ENCODE measurements at places on chromosomes 7 and 10.

GRCh38 chr7:98165827-98166667 lies 45.2 kb upstream of the BHLHA15 start:
- peak; percentile 10 for DNase-seq

DNA sequence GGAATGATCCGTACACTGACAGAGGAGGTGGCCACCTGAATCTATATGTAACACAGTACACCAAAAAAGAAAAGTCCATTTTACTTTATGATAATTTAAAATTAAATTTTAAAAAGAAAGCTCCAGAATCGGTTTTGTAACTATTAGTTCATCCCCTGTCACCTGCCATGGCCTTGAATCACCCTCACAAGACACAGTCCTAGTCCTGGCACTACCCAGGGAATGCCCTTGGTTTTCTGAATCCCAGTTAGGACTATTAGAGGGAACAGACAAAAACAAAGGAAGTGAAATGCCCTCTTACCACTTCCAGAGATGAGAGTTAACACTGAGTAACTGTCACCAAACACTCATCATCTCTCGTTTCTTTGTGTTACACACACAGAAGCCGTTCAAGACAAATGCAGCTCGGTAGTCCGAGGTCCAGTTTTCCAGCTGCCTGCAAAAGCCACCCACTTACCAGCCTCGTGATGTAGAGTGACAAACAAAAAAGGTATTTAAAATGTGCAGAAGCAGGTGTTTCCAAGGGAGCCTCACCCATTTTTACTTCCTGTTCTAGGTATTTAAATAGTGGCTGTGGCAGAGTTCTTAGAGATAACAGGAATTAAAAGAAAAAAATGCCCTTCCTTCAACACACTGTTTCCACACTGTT lies 6.1 kb downstream of the PTPRN2 start:
- no peak for DNase-seq

GRCh38 chr7:67564959-67565358 lies 568.3 kb downstream of the TYW1 start:
- no peak for DNase-seq

DNA sequence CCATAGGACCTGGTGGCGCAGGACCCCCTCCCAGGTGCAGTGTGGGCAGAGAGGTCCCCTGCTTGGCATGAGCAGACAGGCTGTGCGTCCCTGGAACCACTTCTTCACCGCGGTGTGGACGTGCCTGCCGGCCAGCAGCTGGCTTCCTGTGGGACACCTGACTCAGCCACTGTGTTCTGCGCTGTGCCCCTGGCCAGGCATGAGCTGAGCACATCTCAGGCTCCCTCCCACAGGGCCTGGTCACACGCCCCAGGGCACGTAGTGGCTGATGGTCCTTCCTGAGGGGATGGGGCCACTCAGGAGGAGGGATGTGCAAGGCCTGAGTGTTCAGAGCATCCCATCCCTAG lies 3.5 kb upstream of the DEPP1 start:
- DNase-seq = no peak

DNA sequence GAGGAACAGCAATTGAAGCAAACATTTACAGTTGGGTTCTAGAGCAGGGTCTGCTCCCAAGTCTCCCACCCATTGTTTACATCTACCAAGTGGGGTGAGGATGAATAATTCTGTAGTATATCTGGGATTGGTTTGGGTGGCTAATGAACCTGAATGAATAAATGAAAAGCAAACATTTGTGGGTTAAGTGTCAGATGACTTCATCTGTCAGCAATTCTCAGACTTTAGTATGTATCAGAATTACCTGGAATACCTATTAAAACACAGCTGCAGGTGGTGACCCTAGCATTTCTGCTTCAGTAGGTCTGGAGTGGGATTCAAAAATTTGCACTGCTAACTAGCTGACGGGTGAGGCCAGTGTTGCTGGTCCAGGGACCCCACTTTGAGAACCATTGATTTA lies 18.0 kb upstream of the NPVF start:
- peak; percentile 45 for DNase-seq

DNA sequence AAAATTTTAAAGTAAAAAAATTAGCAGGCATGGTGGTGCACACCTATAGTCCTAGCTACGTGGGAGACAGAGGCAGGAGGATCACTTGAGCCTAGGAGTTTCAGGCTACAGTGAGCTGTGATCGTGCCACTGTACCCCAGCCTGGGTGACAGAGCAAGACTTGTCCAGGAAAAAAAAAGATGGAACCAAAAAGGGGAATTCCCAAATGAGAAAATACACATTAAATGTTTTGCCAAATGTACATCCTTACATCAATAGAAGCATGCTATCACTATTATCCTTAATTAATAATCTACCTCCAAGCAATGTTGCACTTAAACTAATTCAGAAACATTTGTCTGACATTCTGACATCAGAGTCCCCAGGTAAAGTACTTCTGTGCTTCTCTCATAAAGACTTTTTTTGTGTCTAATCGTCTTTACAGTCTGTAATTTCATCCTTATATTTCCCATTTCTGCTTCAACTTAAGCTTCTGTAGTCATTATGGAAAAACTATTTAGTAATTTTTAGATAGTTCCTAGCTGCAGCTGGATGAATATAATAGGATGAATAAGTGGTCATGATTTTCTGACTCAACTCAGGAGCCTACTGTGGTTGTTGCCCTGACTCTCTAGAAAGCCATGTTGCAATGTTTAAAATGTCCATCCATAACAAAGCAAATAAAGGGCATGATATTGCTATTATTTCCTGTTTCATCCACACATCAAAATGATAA lies 57.7 kb downstream of the MYPN start:
- DNase-seq = no peak

GRCh38 chr7:103704701-103705100 lies 258.7 kb upstream of the SLC26A5 start:
- no peak for DNase-seq

DNA sequence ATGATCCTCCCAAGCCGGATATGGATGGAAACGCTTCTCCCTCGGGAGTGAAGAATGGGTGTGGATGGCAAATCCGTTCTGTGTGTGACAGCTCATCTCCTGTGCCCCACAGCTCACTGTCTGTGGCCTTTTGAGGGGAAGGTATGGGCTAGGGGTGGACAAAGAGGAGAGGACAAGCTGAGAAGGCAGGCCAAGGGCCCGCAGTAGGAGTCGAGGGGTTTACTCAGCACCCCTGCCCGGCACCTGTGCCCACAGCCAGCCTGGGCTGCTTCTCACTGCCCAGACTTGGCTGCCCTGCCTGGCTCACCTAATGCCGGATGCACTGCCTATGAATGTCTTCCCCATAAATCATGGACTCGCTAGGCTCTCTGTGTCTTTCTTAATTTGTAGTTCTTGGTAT lies 503.8 kb downstream of the TCERG1L start:
- no peak for DNase-seq

- no peak for DNase-seq
Measured at GRCh38 chr7:33250421-33250871, 121.1 kb downstream of the BBS9 start.

- DNase-seq = no peak
Measured at GRCh38 chr10:109647627-109648026, 275.7 kb downstream of the XPNPEP1 start.

- no peak for DNase-seq
Measured at GRCh38 chr7:151560243-151560642, 40.5 kb upstream of the RHEB start.

DNA sequence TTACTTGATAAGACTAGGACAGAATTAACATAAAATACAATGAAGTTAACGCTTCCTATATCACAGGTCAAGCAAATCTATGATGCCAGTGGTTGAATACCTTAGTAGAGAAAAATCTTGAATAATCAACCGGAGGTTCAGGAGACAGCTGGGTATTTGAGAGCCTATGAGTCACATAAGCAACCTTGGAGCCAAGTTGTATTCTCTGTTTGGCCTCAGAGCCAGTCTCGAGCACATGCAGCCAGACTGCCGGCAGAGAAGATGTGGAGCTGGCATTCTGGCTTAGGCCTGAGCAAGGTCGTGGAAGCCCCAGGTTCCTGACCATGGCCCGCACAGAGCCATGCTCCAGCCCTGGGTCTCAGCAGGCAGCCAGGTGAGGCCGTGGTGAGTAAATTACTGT lies 90.3 kb downstream of the FAM204A start:
- no peak for DNase-seq

DNA sequence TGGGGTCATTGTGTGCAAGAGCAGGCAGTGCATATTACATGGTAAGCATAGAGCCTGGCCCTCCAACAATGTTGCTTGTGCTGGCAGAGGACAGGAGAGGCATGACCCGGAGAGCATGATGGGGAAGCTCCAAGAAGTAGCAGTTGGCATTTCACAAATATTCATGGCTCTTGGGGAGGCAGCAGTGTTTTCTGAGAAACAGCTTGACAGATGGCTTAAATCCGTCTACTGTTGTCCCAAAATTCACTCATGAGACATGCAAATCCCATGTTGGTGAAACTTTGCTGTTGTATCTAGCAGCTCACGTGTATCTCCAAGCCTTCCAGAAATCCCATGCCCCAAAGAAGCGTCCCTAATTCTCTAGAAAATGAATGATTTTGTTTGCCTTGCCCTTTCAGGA lies 487.0 kb downstream of the SORCS3 start:
- no peak for DNase-seq

Measured in kidney glomerular epithelial cell (primary cell).